A549 treated with DMSO at 1 μM for 4 hours (cell line): ENCODE measurements at places on chromosomes 5 and 9. TPM values are rescaled to one million over a fixed set of nuclear protein-coding genes. Genes with fewer than 3 reads are reported as not detected.

The LRRC19 gene
- total RNA-seq = not detected in 5 replicates

The SUSD3 gene
- 0.26 to 0.79 TPM (median 0.58 TPM) in 5 replicates for total RNA-seq

The IER5L gene
- total RNA-seq = 33.9 to 81.5 TPM (median 71.7 TPM) in 5 replicates

The LHX3 gene
- total RNA-seq = 0.05 to 0.13 TPM (median 0.09 TPM) in 5 replicates

The TLN1 gene
- total RNA-seq = 104 to 127 TPM (median 121 TPM) in 5 replicates

The ANKRD55 gene
- 0.05 TPM in 1 of 5 replicates, not detected in the others for total RNA-seq

The TMEM171 gene
- 4.8 to 6.9 TPM (median 5.8 TPM) in 5 replicates for total RNA-seq

The VLDLR gene
- total RNA-seq = 20.2 to 24.2 TPM (median 22.3 TPM) in 5 replicates

The SLCO6A1 gene
- total RNA-seq = not detected in 5 replicates

The PCDHGA9 gene
- 0.04 to 0.09 TPM (median 0.06 TPM) in 4 of 5 replicates, not detected in the other for total RNA-seq

The MRPS27 gene
- total RNA-seq = 56.3 to 64.6 TPM (median 63.5 TPM) in 5 replicates

The SNCB gene
- 0.91 to 1.4 TPM (median 1.2 TPM) in 5 replicates for total RNA-seq

The DNLZ gene
- total RNA-seq = 19.0 to 36.9 TPM (median 31.0 TPM) in 5 replicates

The HTR4 gene
- not detected in 5 replicates for total RNA-seq

The FCHSD1 gene
- 7.7 to 11.9 TPM (median 9.8 TPM) in 5 replicates for total RNA-seq

The SPINK5 gene
- not detected in 5 replicates for total RNA-seq

The MAMDC4 gene
- 1.8 to 5.4 TPM (median 4.1 TPM) in 5 replicates for total RNA-seq

The CCL27 gene
- 0.27 to 0.39 TPM (median 0.34 TPM) in 4 of 5 replicates, not detected in the other for total RNA-seq

The IFNB1 gene
- not detected in 5 replicates for total RNA-seq

The SEC24A gene
- 13.2 to 18.3 TPM (median 16.9 TPM) in 5 replicates for total RNA-seq

The NUTM2F gene
- not detected in 5 replicates for total RNA-seq

The PCAT7 gene
- total RNA-seq = 0.66 to 1.2 TPM (median 0.92 TPM) in 5 replicates

The DROSHA gene
- total RNA-seq = 34.4 to 46.6 TPM (median 44.2 TPM) in 5 replicates

The ZNF454 gene
- not detected in 5 replicates for total RNA-seq

The SLC46A2 gene
- not detected in 5 replicates for total RNA-seq

The SLC25A48 gene
- total RNA-seq = 0.09 to 0.21 TPM (median 0.17 TPM) in 3 of 5 replicates, not detected in the others

The PROB1 gene
- 0.28 to 0.37 TPM (median 0.33 TPM) in 5 replicates for total RNA-seq

The WDR31 gene
- 1.0 to 1.5 TPM (median 1.4 TPM) in 5 replicates for total RNA-seq

The SLC36A3 gene
- not detected in 5 replicates for total RNA-seq

The GBGT1 gene
- total RNA-seq = 1.7 to 3.4 TPM (median 2.4 TPM) in 5 replicates

The ATG12 gene
- total RNA-seq = 46.8 to 59.0 TPM (median 53.1 TPM) in 5 replicates

The SIGMAR1 gene
- 164 to 209 TPM (median 186 TPM) in 5 replicates for total RNA-seq

The SHISAL2B gene
- not detected in 5 replicates for total RNA-seq

The CDH6 gene
- total RNA-seq = 0.10 to 0.42 TPM (median 0.20 TPM) in 5 replicates

The ROR2 gene
- 1.0 to 1.9 TPM (median 1.5 TPM) in 5 replicates for total RNA-seq

The TXNDC8 gene
- total RNA-seq = not detected in 5 replicates

The ZER1 gene
- total RNA-seq = 13.2 to 17.7 TPM (median 15.3 TPM) in 5 replicates

The LRRC26 gene
- 0.26 to 1.5 TPM (median 1.0 TPM) in 5 replicates for total RNA-seq

The RORB gene
- total RNA-seq = not detected in 5 replicates

The TOR4A gene
- total RNA-seq = 18.6 to 28.5 TPM (median 28.1 TPM) in 5 replicates

The WNK2 gene
- 3.8 to 8.6 TPM (median 6.4 TPM) in 5 replicates for total RNA-seq

The CYLC2 gene
- not detected in 5 replicates for total RNA-seq

The TLE1 gene
- 85.5 to 88.9 TPM (median 87.8 TPM) in 5 replicates for total RNA-seq

The PRKAA1 gene
- total RNA-seq = 33.2 to 64.0 TPM (median 48.0 TPM) in 5 replicates
